ENCODE measurements at places on chromosomes 11 and 22.

- no peak for DNase-seq
Measured at GRCh38 chr11:93662175-93662570, 691 bp downstream of the CEP295 start.

GRCh38 chr11:17918049-17918605, 94.7 kb downstream of the SERGEF start:
- no peak for DNase-seq

- no peak for DNase-seq
Measured at GRCh38 chr11:23364076-23364475, 503.8 kb upstream of the CCDC179 start.

GRCh38 chr11:11415901-11416300, 62.9 kb upstream of the CSNK2A3 start:
- no peak for DNase-seq

DNA sequence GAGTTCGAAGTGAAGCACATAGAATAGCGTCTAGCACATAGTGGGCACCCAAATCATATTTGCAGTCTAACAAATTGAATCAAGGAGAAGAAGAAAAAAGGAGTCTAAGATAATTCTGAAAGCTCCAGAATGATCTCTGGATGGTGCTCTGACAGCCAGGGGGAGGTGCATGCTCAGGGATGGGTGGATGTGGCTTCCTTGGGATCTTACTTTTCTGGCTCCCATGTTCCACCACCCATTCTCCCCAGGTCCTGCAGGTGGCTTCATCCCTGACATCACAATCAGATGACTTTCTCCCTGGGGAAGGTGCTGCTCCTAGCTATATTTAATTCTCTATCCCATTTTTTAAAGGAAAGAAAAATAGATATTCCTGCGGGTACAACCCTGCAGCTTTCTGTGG, 381.9 kb downstream of the CADM1 start:
- DNase-seq = no peak

DNA sequence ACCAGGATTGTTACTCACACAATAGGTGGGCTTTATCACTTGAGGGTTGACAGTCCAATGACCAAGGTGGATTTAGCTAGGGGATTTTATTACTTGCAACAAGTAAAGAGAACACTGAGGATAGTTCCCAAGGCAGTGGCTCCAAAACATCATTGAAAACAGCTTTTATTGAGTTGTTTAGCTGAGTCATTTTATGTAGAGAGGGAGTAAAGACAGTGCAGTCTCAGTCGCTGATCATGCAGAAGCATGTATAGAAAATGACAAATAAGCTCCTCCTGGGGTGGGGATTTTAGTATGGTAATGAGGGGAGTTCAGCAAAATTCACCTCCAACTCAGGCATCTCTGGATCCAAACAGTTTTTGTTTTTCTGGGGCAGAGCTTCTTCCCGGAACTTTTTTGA, 163.0 kb upstream of the CCDC179 start:
- DNase-seq = no peak

GRCh38 chr11:27563641-27564040, 57.1 kb upstream of the LIN7C start:
- DNase-seq = no peak
